ENCODE measurements at places on chromosomes 5 and 9.

DNA sequence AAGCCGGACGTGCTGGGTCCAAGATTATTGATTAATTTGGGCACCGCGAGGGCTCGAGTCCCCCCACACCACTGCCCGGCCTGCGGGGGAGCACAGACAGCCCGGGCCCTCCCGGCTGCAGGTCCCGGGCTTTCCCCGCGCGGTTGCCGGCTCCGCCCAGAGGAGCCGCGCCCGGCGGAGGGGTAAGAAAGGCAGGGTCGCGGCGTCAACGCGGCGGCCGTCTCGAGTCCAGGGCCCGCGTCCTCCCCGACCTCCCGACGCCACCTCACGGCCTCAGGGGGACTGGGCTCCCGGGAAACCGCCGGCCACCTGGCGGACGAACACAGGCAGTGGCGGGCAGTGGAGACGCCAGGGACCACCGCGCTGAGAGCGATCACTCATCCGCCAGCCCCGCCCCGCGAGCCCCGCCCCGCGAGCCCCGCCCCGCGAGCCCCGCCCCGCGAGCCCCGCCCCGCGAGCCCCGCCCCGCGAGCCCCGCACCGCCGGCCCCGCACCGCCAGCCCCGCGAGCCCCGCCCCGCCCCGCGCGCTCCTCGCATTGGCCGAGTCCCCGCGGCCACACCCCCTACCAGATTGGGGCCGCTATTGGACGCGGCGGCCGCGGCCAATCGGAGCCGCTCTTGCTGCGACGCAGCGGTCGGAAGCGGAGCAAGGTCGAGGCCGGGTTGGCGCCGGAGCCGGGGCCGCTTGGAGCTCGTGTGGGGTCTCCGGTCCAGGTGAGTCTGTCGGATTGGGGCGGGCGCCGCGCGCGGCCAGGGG is at the start of gene MRPL41:
MRPL41 (plus strand) TSS at position 616 of the 758 bp plus-strand sequence. CDS start 203 bp downstream, outside the sequence.
- DNase-seq: peak; percentile 63

GRCh38 chr5:133889271-133889905 is 79.0 kb downstream of the C5orf15 start:
- no peak for DNase-seq

DNA sequence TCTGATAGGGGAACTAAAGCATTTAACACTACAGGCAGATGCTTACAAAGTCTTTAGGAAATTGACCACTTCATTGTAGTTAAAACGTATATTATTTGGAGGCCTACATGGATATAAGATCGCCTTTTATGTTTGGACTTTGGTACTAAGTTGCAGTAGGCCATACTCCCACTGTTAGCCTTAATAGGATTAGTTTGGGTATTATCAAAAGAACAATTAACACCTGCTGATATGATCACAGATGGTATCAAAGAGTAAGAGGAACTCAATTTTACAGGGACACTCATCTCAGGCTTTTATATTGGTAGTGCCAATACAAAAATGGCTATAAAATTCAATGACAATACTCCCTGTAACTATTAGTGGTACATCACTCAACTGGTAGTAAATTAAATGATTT is 1183.0 kb downstream of the MAT2B start:
- DNase-seq: no peak

GRCh38 chr9:129548571-129549135 is 72.2 kb downstream of the C9orf50 start:
- no peak for DNase-seq

- DNase-seq: no peak
These were observed 295.0 kb downstream of the PDE4D start for GRCh38 chr5:59598547-59598874.

GRCh38 chr5:54616031-54616430 is 98.5 kb downstream of the SNX18 start:
- DNase-seq: no peak

DNA sequence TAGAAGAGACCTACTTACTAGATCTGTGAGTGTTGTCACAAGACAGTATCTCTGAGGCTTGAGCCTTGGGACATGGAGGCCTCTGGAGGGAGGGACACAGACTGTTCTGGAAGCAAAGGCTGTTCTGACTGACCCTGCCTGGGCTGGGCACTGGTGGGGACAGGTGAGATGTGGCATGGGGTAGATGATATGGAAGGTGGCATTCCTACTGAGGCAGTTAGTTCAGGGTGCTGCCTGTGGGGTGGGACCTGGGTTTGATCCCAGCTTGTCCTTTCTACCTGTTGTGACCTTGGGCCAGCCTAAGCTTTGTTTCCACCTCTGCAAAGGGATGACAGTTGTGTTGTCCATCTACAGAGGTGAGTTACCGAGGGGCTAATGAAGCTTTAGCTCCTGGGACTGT is 140.2 kb downstream of the C9orf50 start:
- no peak for DNase-seq

DNA sequence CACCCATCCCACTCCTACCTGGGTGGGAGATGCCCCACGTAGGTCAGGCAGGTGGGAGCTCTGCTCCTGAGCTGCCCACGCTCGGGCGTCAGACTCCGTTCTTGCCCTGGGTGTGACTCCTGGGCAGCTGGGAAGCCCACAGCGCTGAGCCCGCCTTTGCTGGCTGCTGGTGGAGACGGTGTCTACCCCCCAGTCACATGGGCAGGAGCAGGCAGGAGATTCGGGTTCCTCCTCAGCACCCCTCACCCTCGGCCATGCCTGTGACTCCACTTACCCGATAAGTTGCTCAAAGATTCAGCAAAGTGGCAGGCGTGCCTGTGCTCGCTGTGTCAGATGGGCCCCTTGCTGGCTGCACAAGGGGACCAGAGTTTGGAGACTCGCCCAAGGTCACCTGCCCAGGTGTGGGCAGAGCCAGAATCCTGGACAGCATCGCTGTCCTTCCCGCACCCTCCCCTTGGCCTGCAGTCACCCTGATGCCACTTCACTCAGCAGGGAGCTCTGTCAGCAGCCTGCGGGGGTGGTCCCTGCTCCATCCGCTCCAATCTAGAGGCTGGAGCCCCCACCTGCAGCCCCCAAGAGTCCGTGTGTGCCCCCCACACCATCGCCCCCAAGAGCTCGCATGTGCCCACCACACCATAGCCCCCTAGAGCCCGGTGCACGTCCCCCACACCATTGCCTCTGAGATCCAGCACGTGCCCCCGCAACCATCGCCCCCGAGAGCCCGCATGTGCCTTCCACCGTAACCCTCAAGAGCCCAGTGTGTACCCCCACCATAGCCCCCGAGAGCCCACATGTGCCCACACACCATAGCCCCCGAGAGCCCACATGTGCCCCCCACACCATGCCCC is 4.2 kb downstream of the LCN1 start:
- DNase-seq: no peak

DNA sequence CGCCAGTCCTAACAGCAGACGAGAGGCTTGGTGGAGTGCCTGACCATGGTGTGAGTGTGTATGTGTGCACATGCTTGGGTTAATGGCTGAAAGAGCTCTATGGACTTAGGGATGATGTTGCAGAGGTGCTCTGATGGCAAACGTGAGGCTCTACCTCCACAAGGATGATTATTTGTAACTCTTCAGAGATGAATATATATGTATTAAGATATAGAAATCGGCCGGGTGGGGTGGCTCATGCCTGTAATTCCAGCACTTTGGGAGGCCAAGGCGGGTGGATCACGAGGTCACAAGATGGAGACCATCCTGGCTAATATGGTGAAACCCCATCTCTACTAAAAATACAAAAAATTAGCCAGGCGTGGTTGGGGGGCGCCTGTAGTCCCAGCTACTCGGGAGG is 253.4 kb upstream of the CDH18 start:
- no peak for DNase-seq

GRCh38 chr5:147989239-147989638 is 74.5 kb upstream of the SPINK5 start:
- no peak for DNase-seq

DNA sequence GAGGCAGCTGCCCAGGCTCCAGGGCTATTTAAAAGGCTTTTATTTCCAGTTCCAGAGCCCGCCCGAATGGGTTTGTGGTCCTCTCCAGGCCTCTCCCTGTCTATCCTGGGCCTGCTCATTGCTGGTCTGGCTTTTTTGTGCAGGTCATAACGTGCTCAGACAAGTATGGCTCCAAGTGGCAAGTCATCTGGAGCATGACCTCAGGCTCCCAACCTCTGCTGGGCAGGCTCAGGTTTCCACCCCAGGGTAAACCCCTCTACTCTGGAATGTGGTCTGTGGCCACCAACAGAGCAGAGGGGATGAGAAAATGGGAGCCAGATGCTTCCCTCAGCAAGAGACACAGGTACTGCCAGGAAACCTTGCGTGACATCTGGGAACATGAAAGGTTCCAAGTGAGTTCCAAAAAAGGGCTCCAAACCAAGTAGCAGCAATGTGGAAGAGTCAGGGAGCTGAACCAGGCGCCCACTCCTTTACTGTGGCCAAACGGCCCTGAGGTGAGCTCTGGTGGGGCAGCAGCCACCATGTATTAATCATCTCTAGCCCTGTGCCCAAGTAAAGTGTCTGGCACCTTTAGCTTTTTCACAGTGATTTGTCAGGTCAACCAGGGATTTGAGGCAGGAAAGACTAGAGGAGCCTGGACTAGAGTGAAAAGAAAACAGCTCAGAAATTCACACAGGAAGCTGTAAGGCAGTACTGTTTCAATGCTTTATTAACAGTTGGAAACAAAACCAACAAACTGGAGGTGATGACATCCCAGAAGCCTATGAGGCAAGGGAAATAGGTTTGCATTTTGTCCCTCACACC is 25.7 kb downstream of the PCDHGC5 start:
- no peak for DNase-seq

GRCh38 chr5:35804201-35804653 is 52.5 kb upstream of the IL7R start:
- no peak for DNase-seq

- DNase-seq: no peak
These were observed 19.7 kb downstream of the MYO10 start for GRCh38 chr5:16916262-16916878.

GRCh38 chr9:137558127-137558526 is 6.4 kb downstream of the MRPL41 start:
- DNase-seq: no peak

- no peak for DNase-seq
These were observed 44.3 kb upstream of the TYRP1 start for GRCh38 chr9:12648925-12649324.

- no peak for DNase-seq
These were observed 727.2 kb upstream of the WWC1 start for GRCh38 chr5:167564275-167564674.

- DNase-seq: no peak
These were observed 59.1 kb upstream of the CTNNA1 start for GRCh38 chr5:138694146-138694545.

- DNase-seq: no peak
These were observed 414.2 kb downstream of the TAF11L14 start for GRCh38 chr5:18048449-18048848.

GRCh38 chr5:157913575-157913974 is 54.6 kb upstream of the CLINT1 start:
- DNase-seq: no peak

- peak; percentile 22 for DNase-seq
These were observed 49.9 kb downstream of the COL15A1 start for GRCh38 chr9:98993570-98993945.

DNA sequence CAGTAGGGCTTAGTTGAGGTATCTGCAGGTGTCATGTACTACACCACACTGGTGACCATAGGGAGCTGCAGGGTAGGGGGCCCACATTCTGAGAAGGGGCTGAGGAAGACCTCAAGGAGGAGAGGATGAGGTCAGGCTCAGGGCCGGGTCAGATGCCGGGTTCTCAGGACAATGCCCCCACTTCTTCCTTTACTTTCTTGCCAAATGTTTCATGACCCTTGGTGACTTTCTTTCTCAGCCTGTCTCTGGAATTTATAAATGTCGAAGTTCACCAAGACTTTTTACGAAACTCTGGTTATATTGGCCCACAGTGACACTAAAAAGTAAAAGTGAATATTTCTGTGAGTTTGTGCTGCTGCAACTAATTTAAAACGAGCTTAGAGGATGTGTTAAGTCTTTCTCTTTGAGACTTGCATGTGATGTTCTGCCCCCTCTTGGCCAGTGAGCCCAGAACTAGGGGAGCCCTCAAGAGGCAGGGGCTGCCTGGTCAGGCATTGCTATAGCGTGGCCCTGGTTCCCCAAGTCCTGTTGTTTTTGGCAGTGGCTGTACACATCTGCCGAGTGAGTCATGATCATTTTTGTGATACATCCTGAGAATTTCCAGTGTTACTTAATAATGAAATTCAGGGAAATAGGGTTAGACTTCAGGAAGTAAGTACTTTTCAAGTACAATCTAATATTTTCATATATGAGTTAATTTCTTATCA is 11.2 kb downstream of the ACO1 start:
- no peak for DNase-seq

DNA sequence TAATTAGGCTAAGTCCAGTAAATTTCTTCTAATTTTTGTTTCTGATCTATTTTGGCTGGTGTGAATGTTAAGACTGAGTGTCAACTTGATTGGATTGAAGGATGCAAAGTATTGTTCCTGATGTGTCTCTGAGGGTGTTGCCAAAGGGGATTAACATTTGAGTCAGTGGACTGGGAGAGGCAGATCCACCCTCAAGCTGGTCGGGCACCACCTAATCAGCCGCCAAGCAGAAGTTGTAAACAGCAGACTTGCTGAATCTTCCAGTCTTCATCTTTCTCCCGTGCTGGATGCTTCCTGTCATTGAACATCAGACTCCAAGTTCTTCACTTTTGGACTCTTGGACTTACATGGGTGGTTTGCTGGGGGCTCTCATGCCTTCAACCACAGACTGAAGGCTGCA is 21.4 kb upstream of the MLLT3 start:
- no peak for DNase-seq

GRCh38 chr5:146510559-146511125 is 5.3 kb downstream of the GPR151 start:
- no peak for DNase-seq

DNA sequence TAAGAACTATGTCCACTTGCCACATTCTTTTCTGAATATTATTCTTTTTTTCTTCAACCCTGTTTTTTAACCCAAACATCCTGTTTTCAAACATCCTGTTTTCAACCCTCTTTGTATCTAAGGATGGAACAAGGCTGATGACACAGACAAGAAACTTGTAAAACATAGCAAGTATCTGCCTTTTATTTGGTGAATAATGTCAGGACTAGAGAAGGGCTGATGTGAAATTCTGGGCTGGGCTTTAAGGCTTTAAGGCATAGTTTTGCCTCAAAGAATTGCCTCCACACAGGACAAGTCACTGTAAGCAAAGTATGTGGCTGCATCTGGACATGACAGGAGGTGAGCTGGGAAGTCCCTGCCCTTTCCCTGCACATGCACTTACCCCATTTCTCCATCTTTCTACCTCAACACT is 42.5 kb upstream of the RIC1 start:
- no peak for DNase-seq

DNA sequence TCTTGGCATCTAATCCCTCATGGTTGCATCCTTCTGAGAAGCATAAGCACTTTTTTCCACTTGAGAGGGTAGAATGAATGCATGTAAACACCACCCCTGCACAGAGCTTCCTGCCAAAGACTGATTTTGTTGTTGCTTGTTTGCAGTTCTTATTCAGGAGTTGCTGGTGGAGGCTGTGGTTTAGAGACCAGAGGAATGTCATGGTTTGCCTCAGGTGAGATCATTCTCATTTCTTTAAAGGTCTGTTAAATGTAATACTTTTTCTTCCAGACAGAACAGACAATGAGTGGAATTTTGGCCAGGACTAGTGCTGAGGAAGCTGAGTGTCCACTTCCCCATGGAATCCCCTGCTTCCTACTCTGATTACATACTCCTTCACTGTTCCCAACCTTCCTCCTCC is 3.2 kb upstream of the TNC start:
- DNase-seq: no peak

GRCh38 chr9:119827526-119827925 is 458.3 kb upstream of the BRINP1 start:
- no peak for DNase-seq

Data from amygdala (tissue), 56 donors.